Hair follicular keratinocyte (primary cell): ENCODE measurements at places on chromosomes 12 and 14. TPM values are rescaled to one million over a fixed set of nuclear protein-coding genes. Genes with fewer than 3 reads are reported as not detected.

Gene CLEC2B
- 0.08 and 1.6 TPM in 2 replicates for total RNA-seq

Gene ZBTB25
- 3.4 and 3.8 TPM in 2 replicates for total RNA-seq

Gene OLR1
- 0.04 TPM in 1 of 2 replicates, not detected in the other for total RNA-seq

Gene LRCOL1
- total RNA-seq, result not detected in 2 replicates

Gene POTEM
- not detected in 2 replicates for total RNA-seq

Gene TSHR
- total RNA-seq, result not detected in 2 replicates

Gene KRT83
- not detected in 2 replicates for total RNA-seq

Gene LMO3
- total RNA-seq, result 0.04 TPM in 1 of 2 replicates, not detected in the other
